Activated CD4-positive, alpha-beta T cell treated with anti-CD3 and anti-CD28 coated beads for 1 hour (primary cell): ENCODE measurements at places on chromosomes 5 and 9.
A peak's percentile ranks its signal among the peaks of the same experiment; 100 is the strongest.

- no peak for DNase-seq
Measured at GRCh38 chr5:113437111-113437510, 2.3 kb upstream of the TSSK1B start.

GRCh38 chr5:72497823-72498222, 9.4 kb downstream of the ZNF366 start:
- DNase-seq: no peak

- DNase-seq: peak; percentile 27
Measured at GRCh38 chr9:113580041-113580953, 116.8 kb downstream of the RGS3 start.

- DNase-seq: no peak
Measured at GRCh38 chr9:98218562-98219363, 26.3 kb upstream of the CORO2A start.

- DNase-seq: no peak
Measured at GRCh38 chr5:9977070-9977469, 272.6 kb downstream of the ATPSCKMT start.

DNA sequence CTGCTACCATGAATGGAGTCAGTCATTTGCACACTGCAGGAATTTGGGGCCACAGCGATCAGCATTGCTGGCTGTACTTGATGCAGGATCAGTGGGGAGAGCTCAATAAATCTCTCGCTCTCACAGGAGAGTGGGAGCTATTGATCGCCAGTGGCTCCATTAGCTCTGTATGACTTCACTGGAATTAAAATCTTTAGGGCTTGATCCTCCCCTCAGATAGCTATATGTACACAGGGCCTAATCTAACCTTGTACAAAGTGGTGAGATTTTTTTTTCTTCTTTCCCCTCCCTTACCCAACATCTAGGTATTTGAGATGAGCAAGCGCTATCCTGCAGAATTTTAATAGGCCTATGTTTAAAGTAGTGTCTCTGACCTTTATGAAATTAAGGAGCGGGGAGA, 84.9 kb downstream of the IZUMO3 start:
- DNase-seq: no peak

DNA sequence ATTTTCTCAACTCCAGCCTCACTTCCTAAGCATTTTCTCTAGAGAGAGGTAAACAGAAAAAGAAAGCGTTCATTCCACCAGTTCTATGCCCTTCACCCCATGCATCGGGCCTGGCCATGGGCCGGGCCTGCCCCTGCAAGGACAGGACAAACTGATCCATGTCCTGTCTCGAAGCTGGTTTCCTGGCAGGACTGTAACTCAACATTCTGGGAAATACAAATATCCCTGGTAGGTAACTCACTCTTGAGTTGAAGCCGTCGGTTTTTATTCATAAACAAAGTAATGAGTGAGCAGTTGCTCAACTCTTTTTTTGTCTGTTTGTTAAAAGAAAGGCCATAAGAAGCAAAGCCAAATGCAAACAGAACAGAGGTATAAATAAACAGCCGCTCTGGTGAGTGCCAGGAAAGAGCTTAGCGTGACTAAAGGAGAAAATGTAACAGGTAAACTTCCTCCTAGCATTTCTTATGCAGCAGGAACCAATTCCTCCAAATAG, 64.4 kb upstream of the DNAH5 start:
- no peak for DNase-seq

DNA sequence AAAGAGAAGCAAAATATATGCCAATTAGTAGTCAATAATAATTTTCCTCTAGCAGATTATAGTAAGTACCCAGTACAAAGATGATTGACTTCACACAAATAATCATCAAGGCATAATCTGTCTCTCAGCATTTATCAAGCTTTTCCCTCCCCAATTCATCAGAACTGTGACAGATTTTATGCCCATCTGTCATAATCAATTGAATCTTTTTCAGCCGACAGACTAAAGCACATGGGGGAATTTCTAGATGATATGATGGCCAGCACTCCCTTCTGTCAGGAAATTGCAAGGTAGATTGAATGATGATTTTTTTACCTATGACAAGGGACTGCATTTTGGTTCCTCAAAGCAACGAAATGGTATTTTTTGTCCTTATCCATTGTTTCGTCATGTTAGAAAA, 227.1 kb upstream of the CYLC2 start:
- no peak for DNase-seq

DNA sequence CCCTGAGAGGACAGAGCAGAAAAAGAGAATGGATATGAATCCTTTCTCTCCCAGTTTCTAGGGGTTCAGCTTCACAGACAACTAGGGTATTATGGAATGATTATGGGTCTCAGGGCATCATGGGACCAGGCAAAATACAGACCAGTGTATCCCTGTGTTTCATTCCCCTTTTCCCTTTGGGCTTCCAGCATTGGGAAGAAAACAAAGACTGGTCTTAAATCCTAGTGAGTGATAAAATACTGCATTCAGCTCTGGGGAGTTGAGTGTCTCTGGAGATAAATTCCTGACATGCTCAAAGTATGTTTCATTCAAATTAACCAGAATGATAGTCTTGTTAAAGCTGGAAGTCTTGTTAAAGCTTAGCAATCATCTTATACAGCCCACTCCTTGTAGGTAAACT, 2.4 kb upstream of the POU4F3 start:
- DNase-seq: no peak

DNA sequence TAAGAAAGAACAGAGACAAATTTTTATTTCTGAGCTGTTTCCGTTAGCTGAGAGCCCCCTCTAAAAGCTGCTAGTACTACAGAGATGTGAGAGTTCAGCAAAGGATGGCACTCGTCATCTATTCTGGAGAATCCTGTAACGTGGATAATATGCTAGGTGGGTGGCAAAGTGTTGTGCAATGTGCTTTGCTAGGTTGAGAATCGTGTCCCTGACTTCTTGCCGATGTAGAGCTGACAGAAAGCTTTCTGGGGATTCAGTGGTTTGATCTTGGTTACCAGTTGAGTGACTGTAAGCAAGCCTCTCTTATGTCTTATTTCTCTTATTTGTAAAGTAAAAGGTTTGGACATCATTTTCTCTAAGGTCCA, 298.3 kb upstream of the ACTBL2 start:
- no peak for DNase-seq

- no peak for DNase-seq
Measured at GRCh38 chr9:2154731-2155130, 139.6 kb downstream of the SMARCA2 start.

- DNase-seq: no peak
Measured at GRCh38 chr5:173721601-173722232, 105.3 kb upstream of the BOD1 start.

DNA sequence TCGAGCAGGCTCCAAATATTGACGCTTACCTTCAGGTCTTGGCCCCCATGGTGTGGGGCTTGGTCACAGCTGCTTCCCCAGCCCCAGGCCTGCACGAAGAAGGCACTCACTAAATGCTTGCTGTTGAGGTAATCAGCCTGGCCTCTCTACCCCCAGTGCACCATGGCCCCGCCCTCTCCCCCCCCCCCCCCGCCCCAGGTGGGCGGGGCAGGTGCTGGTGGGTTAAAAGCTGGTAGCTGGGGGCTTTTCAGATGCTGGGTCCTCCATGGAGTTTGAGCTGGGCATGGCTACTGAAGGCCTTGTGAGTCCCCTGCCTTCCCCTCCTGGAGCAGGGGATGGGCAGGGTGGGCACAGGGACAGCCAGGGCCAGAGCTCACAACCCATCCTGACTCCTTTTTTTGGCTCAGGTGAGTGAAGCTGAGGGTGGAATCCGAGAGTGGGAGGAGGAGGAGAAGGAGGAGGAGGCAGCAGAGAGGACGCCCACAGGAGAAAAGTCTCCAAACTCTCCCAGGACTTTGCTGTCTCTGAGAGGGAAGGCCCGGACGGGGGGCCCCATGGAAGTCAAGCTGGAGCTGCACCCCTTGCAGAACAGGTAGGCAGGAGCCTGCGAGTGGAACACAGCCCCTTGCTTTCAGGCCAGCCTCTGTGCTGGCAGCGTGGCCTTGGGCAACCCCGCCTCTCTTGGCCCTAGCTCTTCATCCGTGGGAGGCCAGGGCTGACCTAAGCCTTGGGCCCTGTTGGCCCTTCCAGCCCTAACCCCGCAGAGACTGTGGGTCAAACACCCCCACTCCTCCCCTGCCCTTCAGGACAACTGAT, 4.4 kb upstream of the TSPAN17 start:
- no peak for DNase-seq

- no peak for DNase-seq
Measured at GRCh38 chr5:113187906-113188305, 211.3 kb downstream of the DCP2 start.

- DNase-seq: no peak
Measured at GRCh38 chr5:90475436-90475980, 844 bp downstream of the POLR3G start.

DNA sequence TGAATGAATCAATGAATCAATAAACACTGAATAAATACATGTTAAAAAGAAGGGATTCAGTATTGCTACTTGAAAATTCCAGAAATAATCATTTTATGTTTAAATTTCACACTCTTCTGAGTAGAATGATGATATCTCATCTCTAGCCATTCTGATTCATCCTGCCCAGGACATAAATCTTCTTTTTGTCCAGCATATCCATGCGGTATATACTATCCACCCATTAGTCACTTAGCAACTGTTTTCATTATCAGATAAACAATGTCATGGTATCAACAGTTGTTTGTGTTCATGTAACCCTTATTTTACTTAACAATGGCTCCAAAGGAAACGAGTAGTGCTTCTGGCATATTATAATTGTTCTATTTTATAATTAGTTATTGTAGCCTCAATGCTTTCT, 432.4 kb upstream of the SMC2 start:
- DNase-seq: no peak

GRCh38 chr5:53089481-53089991, 20.0 kb downstream of the MOCS2 start:
- DNase-seq: no peak

- DNase-seq: no peak
Measured at GRCh38 chr5:77851176-77852067, 75.3 kb upstream of the TBCA start.

DNA sequence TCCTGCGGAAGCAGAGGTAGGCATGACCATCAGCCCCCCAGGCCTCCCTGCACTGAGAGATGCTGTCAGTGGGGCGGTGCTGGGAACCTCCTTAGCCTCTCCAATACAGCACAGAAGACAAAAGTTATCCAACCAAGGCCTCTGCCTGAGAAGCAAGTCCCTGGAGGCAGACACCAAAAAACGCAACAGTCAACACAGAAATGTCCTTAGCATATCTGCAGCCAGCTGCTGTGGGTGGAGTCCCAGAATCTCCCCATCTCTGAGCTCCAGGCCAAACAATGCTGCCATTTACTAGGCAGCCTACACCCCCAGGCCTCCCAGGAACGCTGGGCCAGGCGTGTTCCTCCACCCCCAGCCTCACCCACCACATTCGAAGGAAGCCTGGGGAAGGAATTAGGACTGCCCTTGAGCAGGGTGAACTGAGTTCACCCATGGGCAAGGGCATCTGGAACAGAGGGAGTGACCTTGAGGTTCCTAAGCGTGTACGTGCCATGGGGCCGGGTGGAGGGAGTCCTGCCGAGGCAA, 43.7 kb downstream of the STK10 start:
- DNase-seq: no peak

GRCh38 chr9:69207503-69207902, 33.4 kb downstream of the TJP2 start:
- no peak for DNase-seq

- no peak for DNase-seq
Measured at GRCh38 chr5:117455236-117456233, 880.9 kb upstream of the SEMA6A start.

DNA sequence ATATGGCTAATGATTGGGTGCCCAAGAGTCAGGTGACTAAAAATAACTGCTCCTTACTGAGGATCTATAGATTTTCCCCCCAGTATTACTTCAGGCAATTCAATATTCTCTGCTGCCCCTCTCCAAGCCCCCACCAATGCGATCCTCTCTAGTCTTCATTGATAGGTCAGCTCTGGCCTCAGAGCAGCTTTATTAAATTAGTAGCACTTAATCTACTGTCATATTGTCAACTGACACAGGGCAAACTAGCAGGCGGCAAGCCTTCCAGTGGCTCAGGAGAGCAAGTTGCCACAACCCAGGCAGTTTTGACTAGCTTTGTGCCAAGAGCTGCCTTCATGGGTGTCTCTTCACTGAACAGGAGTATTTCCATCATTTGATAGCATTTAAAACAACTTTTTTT, 462.9 kb downstream of the BNC2 start:
- DNase-seq: no peak

GRCh38 chr5:9209846-9210492, 335.9 kb downstream of the SEMA5A start:
- DNase-seq: no peak
